ENCODE measurements at places on chromosomes 11 and 22. TPM values are rescaled to one million over a fixed set of nuclear protein-coding genes. Genes with fewer than 3 reads are reported as not detected.

The GSTT2 gene
- total RNA-seq, result 0.89 TPM

The CHRNA10 gene
- total RNA-seq, result 0.81 TPM

The CD248 gene
- total RNA-seq, result 4.5 TPM

The DDX10 gene
- 17.1 TPM for total RNA-seq

The CD3D gene
- total RNA-seq, result 4.3 TPM

The TRPM5 gene
- 3.8 TPM for total RNA-seq

The GCAT gene
- 10.2 TPM for total RNA-seq

GRCh38 chr11:119347242-119347641 is 737 bp upstream of the MFRP start:
- DNase-seq, result no peak

- no peak for DNase-seq
Observed at GRCh38 chr11:66595245-66595904, 2.4 kb downstream of the CCS start.

DNA sequence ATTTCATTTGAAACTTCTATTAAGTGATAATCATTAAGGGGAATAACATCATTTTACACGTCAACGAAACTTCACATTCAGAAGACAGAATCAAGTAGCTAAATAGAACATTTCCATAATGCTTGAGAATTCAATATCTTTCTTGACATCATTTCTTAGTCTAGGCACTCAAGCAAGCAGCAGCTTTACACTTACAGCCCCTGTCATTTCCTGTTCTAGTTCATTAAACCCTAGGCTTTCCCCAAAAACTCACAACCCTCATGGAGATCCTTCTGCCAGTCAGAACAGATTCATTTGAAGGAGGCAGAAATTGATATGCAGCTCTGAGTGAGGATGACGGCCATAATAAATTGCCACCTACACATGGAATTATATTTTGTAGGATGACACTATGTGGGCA is 5.3 kb upstream of the HORMAD2 start:
- DNase-seq, result no peak

- DNase-seq, result no peak
Observed at GRCh38 chr11:31582697-31583096, 73.1 kb downstream of the ELP4 start.

- no peak for DNase-seq
Observed at GRCh38 chr22:50286701-50287318, 16.6 kb upstream of the MAPK11 start.

GRCh38 chr22:46112405-46112804 is 37.9 kb upstream of the PPARA start:
- DNase-seq, result no peak

GRCh38 chr22:25156736-25157135 is 42.9 kb upstream of the CRYBB3 start:
- no peak for DNase-seq

DNA sequence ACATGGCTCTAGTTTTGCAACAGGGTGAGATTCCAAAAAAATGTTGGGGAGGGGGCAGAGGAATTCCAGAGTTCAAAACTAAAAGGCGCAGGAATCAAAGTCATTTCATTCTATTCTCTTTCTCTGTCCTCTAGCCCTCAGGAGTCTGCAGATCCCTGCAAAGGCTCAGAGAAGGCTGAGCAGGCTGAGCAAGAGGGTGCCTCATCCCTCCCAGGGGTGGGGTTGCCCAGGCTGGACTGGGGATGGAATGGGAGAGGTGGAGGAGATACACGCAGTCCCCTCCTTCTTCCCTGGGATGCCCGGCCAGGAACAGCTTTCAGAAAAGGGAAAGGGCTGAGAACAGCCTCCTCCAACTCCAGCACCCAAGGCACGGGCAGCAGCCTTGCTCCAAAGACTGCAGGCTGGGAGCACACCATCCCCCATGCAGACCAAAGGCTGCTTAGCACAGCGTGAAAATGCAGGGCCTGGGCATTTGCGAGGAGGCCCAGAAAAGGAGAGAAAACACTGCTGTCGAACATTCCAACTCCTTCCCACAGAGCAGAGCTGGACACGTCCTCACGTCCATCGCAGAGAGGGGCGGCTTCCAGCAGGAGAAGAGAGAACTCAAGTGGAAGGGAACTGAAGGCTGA is 51.8 kb downstream of the MN1 start:
- no peak for DNase-seq

DNA sequence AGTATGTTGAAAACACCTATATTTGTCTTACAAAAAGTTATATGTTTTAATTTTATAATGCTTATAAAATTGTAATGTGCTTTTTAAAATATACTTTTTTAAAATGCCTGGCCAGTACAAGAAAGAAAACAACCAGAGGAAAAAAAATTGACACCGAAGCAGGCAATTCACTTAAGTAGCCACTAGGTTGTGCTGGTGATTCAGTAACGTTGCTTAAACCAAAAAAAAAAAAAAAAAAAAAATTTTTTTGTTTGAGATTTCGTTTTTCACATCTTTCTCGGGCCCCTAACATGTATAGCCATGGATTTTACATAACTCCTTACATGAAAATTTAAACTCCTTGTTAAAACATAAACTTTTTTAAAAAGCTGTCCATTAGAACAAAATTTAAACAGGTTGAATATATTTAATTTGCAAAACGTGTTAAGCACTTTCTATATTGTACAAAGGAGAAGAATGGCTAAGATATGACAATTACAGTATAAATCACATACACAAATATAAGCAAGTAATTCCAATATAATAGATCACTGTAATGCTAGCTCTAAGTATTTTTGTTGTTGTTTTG is 9.2 kb downstream of the OR8B4 start:
- no peak for DNase-seq

DNA sequence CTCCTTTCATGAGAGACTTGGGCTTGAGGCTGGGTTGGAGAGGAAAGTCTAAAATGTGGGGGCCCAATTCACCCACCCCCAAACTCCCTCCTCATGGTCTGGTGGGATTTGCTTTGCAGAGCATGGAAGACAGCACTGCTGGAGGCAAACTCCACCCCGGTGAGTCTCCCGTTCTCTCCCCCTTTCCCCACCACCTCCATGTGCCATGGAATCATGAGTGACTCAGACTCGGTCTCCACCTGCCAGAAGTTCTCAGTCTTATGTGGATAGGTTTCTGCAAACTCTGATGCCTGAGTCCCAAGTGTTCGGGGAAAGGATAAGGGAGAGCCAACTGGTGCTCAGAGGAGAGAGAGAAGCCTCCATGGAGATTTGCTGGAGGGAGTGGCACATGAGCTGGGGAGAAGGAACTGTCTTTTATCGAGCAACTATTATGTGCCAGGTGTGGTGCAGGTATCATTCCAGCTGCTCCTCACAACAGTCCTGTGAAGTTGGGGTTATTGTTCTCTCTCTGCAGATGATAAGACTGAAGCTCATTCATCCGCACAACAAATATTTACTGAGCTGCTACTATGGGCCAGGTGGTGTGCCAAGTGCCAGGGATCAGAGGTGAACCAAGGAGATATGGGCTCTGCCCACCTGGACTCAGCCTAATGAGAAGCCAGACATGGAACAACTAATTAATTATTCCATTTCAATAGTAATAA is 6.6 kb downstream of the PLEKHB1 start:
- DNase-seq, result no peak

All from left colon (tissue), 2 donors.